Urinary bladder (tissue), 4 donors: ENCODE measurements at places on chromosomes 16 and 17.

- DNase-seq = no peak
Observed at GRCh38 chr17:6969323-6969726, 26.5 kb upstream of the ALOX12 start.

DNA sequence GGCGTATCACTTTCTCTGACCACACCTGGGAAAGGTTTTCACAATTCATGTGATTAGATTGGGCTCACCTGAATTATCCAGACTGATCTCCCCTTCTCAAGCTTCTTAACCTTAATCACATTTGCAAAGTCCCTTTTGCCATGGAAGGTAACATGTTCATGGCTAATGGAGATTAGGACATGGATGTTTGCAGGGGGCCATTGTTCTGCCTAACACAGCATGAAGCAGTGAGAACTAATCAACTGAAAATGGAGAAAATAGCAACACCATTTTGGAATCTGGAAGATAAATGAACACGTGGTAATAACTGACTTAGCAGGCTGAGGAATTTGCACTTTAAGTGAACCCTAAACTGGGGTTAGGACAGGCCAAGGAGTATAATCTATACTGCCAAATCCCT lies 25.0 kb upstream of the SBK1 start:
- no peak for DNase-seq

- DNase-seq = no peak
Observed at GRCh38 chr16:68782198-68783174, 45.4 kb downstream of the CDH1 start.

DNA sequence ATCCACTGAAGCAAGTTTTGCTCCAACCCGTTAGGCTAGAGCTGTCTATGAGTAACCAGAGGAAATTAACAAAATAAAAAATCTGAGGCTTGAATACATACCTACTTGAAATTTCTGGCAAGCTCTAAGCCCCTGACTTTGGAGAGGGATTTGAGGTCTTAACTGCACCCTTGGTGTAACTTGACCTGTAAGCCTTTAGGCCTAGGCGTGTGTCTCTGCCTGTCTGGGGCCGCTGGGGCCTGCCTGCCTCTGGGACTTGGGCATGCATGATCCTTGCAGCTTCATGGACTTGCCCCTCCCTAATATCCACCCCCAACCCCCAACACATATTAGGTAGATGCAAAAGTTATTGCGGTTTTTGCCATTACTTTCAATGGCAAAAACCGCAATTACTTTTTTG lies 3.7 kb upstream of the CDC42EP4 start:
- no peak for DNase-seq

GRCh38 chr17:80664217-80664790 lies 119.7 kb downstream of the RPTOR start:
- DNase-seq = no peak

GRCh38 chr16:66293207-66293735 lies 73.2 kb upstream of the CDH5 start:
- no peak for DNase-seq

GRCh38 chr17:17213775-17214174 lies 7.6 kb upstream of the PLD6 start:
- DNase-seq = no peak

DNA sequence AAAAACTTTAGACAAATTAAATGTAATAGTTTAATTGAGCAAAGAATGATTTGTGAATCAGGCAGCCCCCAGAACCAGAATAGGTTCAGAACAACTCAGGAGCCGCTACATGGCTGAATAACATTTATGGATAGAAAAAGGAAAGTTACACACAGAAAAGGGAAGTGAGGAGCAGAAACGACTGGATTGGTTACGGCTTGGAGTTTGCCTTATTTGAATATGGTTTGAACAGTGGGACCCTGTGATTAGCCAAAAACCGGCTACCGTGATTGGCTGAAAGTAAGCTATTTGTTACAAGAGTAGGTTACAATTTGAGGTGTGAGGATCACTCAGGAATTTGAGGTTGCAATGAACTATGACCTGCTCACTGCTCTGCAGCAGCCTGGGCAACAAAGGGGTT lies 1139.8 kb downstream of the CDH11 start:
- DNase-seq = no peak

DNA sequence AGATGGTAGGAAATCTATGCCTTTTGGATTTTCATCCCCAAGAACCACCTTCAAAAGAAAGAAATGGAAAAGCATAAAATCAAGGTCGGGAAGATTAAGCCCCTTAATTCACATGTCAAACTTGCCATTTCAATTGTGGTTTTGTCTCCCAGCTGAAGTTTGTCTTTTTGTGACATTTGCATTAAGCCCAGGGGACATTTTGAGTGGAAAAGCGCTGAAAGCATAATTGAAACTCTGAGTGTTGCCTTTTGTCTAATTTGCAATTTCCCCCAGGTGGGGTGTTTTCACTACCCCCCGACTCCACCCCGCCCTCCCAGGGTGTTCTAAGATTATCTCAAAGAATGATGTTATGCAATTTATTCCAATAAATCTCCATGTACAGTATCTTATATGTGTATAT lies 396.2 kb downstream of the CDH13 start:
- no peak for DNase-seq

GRCh38 chr17:42878123-42878880 lies 22.3 kb upstream of the G6PC1 start:
- DNase-seq = no peak

DNA sequence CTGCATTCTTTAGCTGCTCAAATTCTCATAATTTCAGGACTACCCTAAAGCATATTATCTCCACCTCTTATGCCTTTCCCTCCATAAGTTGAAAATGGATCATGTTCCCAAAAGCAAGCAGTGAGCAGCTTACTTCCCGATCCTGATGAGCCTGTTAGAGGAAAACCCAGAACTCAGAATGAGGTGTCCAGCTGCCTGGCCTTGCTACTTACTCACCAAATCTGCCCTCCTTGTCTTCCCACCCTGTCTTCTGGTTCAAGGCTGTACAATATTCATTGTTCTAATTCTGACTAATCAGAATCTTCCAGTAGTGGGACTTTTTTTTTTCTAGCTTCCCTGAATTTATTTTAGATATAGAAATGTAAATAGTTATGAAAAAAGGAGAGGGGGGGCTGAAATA lies 10.8 kb downstream of the LYRM1 start:
- DNase-seq = no peak

- no peak for DNase-seq
Observed at GRCh38 chr17:49442041-49442440, 27.4 kb upstream of the PHB1 start.

GRCh38 chr17:62920300-62920699 lies 45.7 kb upstream of the TANC2 start:
- DNase-seq = no peak

DNA sequence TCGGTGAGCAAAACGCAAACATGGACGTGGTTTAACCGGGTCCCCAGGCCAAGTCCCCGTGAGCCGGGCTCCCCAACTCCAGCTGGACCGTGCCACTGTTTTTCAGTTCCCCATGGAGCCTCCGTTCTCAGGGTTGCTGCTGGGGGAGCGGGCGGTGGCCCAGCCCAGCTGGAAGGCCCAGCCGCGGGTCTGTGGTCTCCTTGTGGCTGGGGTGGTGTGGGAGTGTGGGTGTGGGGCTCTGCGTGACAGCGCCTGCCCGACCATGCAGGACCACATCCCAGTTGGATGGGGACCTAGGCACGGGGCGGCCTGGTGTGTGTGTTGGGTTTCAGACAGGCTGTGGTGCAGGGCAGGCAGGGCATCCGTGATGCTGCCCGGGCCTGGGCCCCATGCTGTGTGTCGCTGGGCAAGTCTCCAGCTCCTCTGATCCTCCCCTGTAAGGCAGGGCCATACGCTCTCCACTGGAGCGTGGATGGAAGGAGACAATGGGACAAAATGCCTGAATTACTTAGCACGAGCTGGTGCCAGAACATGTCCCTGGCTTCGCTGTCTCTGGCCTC lies 40.3 kb downstream of the COX4I1 start:
- DNase-seq = no peak

DNA sequence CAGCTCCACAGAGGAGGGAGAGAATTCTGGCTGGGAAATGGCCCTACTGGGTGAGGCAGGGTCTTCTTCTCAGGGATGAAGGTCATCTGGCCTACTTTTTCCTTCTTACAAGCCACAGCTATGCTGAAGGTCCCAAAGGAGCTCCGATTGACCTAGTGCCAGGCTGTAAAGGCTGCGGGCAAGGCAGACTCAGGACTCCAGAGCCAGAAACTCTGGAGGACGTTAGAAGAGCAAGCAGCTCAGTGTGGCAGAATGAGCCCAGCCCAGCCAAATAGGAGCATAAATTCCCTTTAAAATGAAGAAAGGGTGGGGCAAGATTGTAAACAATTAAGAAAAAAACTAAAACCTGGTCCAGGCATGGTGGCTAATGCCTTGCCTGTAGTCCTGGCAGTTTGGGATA lies 20.1 kb upstream of the CNOT1 start:
- DNase-seq = no peak

GRCh38 chr16:57151369-57151768 lies 34.5 kb downstream of the PSME3IP1 start:
- DNase-seq = no peak

- no peak for DNase-seq
Observed at GRCh38 chr17:66348584-66349165, 46.3 kb downstream of the PRKCA start.

- no peak for DNase-seq
Observed at GRCh38 chr16:83803811-83804210, 4.0 kb upstream of the HSBP1 start.

DNA sequence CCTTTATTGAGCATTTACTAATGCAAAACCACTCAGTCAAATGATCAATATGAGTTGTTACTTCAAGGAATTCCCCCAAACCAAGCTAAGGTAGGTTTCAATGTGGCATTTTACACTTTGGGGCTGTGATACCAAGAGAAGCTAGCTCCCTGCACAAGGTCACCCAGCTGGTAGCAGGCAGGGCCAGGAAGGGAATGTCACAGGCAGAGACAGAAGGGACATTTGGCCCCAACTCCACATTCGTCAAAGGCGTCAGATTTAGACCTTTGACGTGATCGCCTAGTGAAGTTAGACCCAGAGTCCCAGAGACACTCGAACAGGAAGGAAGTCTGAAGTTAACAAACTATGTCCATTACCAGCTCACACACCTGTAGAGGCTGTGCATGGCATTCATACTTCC lies 5.5 kb upstream of the SMG1 start:
- no peak for DNase-seq

DNA sequence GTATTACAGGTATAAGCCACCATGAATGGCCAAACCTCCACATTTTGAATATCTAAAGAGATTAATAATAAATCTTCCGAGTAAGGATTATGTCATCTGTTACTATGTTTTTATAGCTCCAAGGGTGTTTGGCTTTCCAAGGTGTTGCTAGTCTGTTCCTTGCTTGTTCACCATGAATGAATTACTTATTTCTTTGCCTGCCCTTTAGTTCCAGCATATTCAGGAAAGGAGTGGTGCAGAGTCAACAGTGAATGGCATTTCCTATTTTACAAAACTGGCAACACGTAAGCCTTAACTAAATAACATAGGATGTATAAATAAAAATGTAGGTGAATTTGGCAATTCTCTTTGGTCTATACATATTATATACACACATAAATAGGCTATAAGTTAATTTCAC lies 70.3 kb downstream of the MYO1D start:
- DNase-seq = no peak

DNA sequence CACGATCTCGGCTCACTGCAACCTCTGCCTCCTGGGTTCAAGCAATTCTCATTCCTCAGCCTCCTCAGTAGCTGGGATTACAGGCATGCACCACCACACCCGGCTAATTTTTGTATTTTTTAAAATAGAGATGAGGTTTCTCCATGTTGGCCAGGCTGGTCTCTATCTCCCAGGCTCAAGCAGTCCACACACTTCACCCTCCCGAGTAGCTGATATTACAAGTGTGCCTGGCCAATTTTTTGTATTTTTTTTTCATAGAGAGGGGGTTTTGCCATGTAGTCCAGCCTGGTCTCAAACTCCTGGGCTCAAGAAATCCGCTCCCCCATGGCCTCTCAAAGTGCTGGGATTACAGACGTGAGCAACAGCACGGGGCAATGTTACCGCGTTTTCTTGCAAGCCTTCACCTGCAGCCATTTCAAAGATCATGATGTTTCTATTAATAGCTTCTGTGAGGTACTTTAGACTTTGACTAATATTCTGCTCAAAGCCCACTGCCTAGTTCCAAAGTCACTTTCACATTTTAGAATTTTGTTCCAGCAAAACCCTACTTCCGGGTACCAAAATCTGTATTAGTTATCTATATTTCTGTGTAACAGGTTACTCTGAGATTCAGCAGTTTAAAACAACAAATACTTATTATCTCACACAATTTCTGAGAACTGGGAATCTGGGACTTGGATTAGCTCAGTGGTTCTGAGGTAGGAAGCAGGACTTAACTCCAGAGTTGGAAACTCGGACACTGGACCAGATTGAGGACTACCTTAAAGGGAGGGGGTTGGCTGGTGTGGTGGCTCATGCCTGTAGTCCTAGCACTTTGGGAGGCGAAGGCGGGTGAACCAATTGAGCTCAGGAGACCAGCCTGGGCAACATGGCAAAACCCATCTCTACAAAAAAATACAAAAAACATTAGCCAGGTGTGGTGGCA lies 12.0 kb upstream of the MED13 start:
- DNase-seq = no peak
